ENCODE measurements at places on chromosomes 5 and 9. TPM values are rescaled to one million over a fixed set of nuclear protein-coding genes. Genes with fewer than 3 reads are reported as not detected.

The WDR31 gene
- total RNA-seq = 0.96 TPM

The RXFP3 gene
- not detected for total RNA-seq

The CEP72 gene
- 8.0 TPM for total RNA-seq

The FOXD4L6 gene
- total RNA-seq = 0.06 TPM

The HAPLN1 gene
- total RNA-seq = not detected

The PLPPR1 gene
- total RNA-seq = not detected

The IFNK gene
- not detected for total RNA-seq

The RORB gene
- 0.01 TPM for total RNA-seq

The BTNL3 gene
- total RNA-seq = not detected

The GRIA1 gene
- not detected for total RNA-seq

The SOX30 gene
- total RNA-seq = not detected

The TBC1D13 gene
- total RNA-seq = 20.3 TPM

Measured in A549 treated with AZD2906 at 1 μM for 4 hours (cell line).